ENCODE measurements at places on chromosomes 1 and 21.
A peak's percentile ranks its signal among the peaks of the same experiment; 100 is the strongest.

- DNase-seq: no peak
These were observed 128.3 kb downstream of the ATP1B1 start for GRCh38 chr1:169234780-169235179.

- DNase-seq: no peak
These were observed 32.6 kb upstream of the RGS8 start for GRCh38 chr1:182716740-182717720.

DNA sequence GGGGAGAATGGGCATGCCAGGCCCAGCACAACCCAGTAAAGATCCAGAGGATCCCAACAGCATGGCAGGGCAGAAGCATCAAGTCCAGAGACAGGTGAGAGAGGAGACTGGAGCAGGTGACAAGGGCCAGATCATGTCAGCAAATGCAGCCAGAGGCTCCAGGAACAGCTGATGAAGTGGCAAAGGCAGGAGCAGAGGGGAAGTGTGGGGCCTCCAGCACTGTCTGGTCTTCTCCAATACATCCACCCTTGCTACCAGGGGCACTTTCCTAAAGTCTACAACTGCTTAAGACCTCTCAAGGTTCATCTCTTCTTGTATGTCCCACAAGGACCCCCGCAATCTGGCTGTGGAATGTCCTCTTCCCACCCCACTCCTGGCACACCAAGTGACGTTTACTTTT lies 17.4 kb downstream of the FAM163A start:
- no peak for DNase-seq

- no peak for DNase-seq
These were observed 42.3 kb upstream of the TADA1 start for GRCh38 chr1:166918088-166918955.

DNA sequence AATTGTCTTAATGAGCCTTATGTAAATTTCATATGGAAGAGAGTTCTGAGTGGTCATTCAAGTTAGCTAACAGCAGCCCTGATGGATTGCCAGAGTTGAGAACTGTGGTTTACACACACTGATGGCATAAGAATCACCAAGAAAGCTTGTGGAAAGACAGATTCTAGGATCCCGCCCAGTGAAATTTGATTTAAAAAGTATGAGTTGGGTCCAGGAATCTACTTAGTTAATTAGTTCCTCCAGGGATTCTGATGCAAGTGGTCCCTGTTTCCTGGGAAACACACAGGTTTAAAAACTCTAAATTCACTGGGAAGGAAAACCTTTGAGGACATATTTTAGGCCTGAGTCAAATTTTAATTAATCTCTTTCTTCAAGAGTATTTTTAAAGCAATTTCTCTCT lies 144.3 kb downstream of the NTPCR start:
- DNase-seq: no peak

DNA sequence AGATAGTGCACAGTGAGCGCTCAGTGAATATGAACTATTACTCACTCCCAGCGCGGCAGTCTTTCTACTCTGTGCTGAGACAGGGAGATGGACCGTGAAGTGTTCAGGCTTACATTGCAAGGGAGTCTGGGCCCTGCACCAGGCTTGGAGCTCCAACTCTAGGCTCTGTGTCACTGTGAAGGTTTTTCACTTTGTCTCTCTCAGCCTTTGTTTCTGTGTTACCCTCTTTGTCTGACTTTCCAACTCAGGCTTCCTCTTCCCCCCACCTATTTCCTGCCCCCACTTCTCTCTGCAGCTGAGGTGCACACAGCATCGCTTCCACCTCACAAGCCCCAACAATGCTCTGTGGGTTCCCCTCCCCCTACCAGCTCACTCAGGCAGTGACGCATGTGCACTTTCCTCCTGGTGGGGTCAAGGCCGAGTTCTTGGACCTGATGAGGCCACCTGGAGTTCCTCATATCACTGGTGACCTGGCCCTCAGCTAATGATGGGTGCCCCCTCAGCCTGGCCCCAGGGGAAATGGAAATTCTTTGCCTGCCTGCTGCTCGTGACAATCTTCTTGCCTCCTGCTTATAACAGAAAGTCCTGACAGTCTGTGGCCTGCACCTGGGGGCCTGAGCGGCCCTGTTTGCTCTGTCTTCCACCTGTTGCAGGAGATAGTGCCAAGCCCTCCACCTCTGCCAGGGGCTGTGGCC lies 1.1 kb upstream of the LCK start:
- peak; percentile 68 for DNase-seq

DNA sequence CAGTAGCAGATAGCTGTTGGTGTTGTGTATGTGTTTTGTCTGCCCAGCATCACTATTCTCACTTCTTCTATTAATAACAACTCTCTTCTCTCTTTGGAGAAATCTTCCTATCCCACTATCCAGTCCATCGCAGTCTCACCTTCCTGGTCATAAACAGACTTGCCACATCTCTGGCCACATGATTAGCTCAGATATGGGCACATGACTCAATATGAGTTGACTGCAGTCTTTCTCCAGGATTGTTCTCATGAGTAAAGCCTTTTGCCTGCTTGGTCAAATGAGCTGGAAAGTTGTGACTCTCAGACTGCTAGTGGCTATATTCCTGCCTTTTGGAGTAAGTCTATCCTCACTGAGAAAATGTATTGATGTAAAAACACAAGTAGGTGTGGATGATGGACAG lies 32.9 kb upstream of the TADA1 start:
- peak; percentile 70 for DNase-seq

- DNase-seq: no peak
These were observed 4.9 kb downstream of the NHLH1 start for GRCh38 chr1:160371756-160372155.

GRCh38 chr21:42376338-42376982 lies 10.1 kb upstream of the TFF1 start:
- DNase-seq: no peak

GRCh38 chr1:244137725-244138124 lies 86.6 kb downstream of the ZBTB18 start:
- DNase-seq: peak; percentile 4

DNA sequence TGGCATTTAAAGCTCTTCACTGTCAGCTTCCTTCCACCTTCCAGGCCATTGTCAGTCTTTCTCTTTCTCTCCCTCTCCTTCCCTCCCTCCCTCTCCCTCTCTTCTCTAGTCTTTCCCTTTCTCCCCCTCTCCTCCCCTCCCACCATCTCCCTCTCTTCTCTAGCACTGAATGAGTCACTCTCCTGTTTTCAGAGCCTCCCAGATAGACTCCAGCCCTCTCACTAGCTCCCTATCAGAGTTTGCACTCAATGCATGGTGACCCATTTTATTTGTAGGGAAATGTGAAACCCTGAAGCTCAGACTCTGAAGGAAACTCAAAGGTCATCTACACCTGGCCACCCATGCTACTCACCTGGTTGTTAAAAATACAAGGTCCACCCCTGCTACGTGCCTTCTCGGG lies 4.4 kb upstream of the MATN1 start:
- DNase-seq: peak; percentile 19

GRCh38 chr1:150968491-150968890 lies 6.1 kb downstream of the CERS2 start:
- no peak for DNase-seq

- no peak for DNase-seq
These were observed 2.8 kb downstream of the DDOST start for GRCh38 chr1:20658166-20658915.

DNA sequence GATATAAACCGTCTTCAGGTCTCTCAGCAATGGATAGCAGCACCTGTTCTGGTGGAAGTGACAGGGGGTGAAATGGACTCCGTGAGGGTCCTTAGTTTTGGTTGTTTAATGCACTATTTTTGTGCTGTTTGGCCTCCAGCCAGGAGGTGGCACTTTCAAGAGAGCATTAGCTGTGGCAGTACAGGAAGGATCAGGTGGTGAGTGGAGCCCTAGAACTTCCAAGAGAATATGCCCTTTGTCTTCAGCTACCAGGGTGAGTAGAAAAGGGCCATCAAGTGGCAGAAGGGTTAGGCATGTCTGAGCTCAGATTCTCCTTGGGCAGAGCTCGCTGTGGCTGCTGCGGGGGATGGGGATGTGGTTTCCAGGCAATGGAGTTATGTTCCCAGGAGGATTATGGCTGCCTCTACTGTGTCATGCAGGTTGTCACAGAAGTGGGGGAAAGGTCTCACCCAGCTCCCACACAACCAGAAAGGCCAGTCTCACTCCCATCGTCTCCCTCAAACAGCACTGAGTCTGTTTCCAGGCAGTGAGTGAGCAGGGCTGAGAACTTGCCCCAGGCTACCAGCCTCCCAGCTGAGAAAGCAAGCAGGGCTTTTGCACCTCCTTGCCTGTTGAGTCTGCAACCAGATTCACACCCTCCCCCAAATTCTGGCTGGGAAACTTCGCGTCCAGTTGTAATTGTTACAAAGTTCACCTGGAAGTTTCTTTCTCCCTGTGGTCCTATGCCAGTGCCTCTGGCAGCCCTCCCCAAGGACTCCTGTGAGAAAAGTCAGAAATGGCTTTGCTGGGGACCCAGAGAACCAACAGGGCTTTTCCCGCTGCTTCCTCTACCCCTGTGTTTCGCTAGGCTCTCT lies 39.1 kb upstream of the TTLL7 start:
- peak; percentile 84 for DNase-seq

GRCh38 chr21:46374761-46375389 lies 50.9 kb downstream of the PCNT start:
- DNase-seq: no peak

- peak; percentile 30 for DNase-seq
These were observed 960 bp downstream of the PCSK9 start for GRCh38 chr1:55040083-55040932.

DNA sequence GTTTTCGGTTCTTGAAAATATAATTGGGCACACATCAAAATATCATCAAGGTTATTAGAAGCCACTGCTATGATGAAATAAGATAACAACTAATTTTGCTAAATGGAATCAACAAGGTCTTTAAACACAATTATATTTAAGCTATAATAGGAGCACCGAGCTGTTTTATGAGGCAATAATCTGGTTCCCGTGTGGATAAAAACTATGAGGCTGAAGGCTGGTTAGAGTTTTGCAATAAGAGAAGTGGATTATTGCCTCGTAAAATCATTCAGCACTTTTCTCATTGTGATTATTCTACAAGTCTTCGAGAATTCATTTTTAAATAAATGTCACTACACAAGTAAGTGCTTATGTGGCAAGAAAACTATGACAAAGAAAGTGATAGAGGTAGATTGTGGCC lies 975.7 kb upstream of the ADGRL2 start:
- DNase-seq: no peak

DNA sequence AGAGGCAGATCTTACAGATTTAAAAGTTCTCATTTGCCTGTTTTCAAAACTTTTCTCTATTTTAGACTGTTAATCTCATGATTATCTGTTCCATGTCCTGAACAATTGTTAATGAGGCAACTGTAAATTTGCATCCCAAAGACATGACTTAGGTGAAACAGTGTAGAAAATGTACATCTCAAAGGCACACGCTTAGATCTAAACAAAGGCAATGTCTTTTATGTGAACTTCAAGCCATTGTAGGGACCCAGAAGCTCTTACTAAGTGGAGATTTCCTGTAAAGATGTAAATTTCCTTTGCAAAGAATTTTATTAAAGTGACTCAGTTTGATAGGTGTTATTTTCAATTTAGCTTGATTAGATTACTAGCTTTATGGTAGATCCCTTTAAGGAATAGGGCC lies 125.2 kb upstream of the F3 start:
- DNase-seq: no peak

DNA sequence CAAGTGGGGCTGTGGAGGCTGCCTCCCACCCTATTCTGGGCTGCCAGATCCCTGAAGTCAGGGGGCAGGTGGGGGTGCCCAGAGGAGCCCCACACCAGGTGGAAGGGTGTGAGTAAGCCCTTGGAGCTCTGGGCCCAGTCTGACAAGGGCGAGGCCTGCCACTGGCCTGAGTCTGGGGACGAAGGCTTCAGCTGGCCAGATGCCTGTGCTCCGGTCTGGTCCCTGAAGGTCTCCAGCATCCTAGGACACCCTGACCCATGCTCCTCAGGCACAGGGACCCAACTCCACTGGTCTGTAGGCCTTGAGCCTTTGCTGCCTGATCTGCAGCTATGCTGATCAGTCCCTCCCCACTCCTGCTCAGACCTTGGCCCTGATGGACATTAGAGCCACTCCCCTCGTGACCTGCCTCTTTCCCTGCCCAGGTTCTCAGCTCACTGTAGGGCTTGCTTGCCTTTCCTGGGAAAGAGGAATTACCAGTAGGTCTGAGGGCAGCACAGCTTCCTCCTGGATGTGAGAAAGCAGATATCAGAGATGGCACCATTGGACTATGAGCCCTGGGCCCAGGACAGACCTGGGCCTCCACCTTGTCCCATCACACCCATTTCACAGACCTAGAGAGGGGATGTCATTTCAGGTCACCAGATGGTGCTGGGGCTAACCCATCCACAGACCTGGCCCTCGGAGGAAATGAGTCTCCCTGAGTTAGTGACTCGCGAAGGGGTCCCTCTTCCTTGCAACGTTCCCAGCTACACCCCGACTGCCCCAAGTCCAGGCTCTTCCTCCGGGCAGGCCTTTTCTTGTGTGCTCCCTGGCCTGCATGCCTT lies 32.8 kb upstream of the CSF3R start:
- DNase-seq: no peak

DNA sequence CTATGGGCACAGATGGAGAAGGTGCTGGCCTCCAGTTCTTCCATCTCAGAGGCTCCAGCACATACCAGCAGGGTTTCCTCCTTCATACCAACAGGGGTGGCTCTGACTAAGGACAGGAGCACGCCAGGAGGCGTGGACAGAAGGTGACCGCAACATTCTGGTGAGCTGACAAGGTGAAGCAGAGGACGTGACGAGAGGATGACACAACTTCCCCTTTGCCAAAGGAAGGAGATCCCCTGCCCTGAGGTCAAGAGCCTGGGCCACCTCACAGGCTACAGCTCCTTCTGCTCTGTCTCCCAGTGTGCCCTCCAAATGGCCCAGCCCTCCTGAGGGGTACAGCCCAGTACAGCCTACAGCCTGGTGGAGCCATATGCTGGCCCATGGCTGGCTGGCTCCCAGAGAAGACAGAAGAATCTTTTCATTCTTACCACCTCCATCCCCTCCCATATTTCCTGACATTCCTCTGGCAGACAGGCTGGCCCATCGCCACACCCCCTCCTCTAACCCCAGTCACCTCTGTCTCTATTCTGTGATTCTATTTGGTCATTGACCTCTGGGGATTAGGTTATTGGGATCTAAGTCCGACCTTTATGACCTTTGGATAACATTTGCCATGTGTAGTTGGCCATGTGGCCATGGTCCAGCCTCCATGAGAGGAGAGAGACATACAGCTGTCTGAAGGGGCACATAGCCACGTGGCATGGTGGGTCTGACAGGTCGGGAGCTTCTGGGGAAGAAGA lies 5.1 kb upstream of the LAMB3 start:
- peak; percentile 97 for DNase-seq

DNA sequence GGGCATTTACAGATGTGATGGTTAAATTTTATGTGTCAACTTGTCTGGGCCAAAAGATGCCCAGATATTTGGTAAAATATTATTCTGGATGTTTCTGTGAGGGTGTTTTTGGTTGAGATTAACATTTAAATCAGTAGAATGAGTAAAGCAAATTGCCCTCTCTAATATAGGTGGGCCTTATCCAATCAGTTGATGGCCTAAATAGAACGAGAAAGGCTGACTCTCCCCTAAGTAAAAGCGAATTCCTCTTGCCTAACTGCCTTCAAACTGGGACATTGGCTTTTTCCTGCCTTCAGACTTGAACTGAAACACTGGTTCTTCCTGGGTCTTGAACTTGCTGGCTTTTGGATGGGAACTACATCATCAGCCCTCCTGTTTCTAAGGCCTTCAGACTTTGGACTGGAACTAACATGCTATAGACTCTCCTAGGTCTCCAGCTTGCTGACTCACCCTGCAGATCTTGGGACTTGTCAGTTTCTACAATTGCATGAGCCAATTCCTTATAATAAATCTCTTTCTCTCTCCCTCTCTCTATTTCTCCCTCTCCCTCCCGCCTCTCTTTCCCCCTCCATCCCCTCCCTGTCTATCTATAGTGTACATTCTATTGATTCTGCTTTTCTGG lies 10.2 kb upstream of the NAV1 start:
- peak; percentile 51 for DNase-seq

Data from epithelial cell of esophagus (primary cell).